A549 treated with DMSO at 1 μM for 4 hours (cell line): ENCODE measurements at places on chromosomes 7 and 10. TPM values are rescaled to one million over a fixed set of nuclear protein-coding genes. Genes with fewer than 3 reads are reported as not detected.

Gene AGAP9
- 8.2 to 12.1 TPM (median 9.8 TPM) in 5 replicates for total RNA-seq

Gene PGAM2
- total RNA-seq, result 0.11 TPM in 1 of 5 replicates, not detected in the others

Gene PCLO
- total RNA-seq, result 0.77 to 1.5 TPM (median 1.1 TPM) in 5 replicates

Gene ITPRID1
- total RNA-seq, result not detected in 5 replicates

Gene NRG3
- total RNA-seq, result not detected in 5 replicates

Gene AZGP1
- total RNA-seq, result 0.23 TPM in 1 of 5 replicates, not detected in the others

Gene CPEB3
- 0.21 to 0.44 TPM (median 0.38 TPM) in 5 replicates for total RNA-seq

Gene LRRC17
- total RNA-seq, result 0.05 to 0.10 TPM (median 0.08 TPM) in 3 of 5 replicates, not detected in the others

Gene CPED1
- 0.02 to 0.07 TPM in 2 of 5 replicates, not detected in the others for total RNA-seq

Gene SNCG
- 6.6 to 12.9 TPM (median 11.5 TPM) in 5 replicates for total RNA-seq

Gene EBF3
- 0.09 to 0.28 TPM (median 0.21 TPM) in 5 replicates for total RNA-seq

Gene LIPK
- not detected in 5 replicates for total RNA-seq

Gene TBXAS1
- 10.2 to 11.8 TPM (median 11.0 TPM) in 5 replicates for total RNA-seq

Gene NEBL
- 2.7 to 6.5 TPM (median 4.6 TPM) in 5 replicates for total RNA-seq

Gene MRLN
- total RNA-seq, result not detected in 5 replicates

Gene FAM185A
- 4.9 to 8.3 TPM (median 7.2 TPM) in 5 replicates for total RNA-seq

Gene GPR15LG
- total RNA-seq, result not detected in 5 replicates

Gene INTS1
- 50.4 to 72.3 TPM (median 62.0 TPM) in 5 replicates for total RNA-seq

Gene MYPN
- total RNA-seq, result 2.5 to 4.2 TPM (median 2.8 TPM) in 5 replicates

Gene MPP7
- 0.08 to 0.24 TPM (median 0.15 TPM) in 5 replicates for total RNA-seq

Gene C10orf62
- total RNA-seq, result not detected in 5 replicates

Gene EN2
- total RNA-seq, result 0.47 to 1.3 TPM (median 0.99 TPM) in 5 replicates

Gene FAS
- total RNA-seq, result 31.1 to 38.3 TPM (median 34.1 TPM) in 5 replicates

Gene ATP6V0E2
- 51.3 to 64.6 TPM (median 55.6 TPM) in 5 replicates for total RNA-seq

Gene EPHA1
- total RNA-seq, result 0.27 TPM in 1 of 5 replicates, not detected in the others

Gene OIT3
- 0.06 TPM in 2 of 5 replicates, not detected in the others for total RNA-seq

Gene NUTM2E
- 0.36 to 0.43 TPM (median 0.40 TPM) in 5 replicates for total RNA-seq

Gene CHCHD1
- total RNA-seq, result 60.0 to 72.9 TPM (median 72.1 TPM) in 5 replicates
